ENCODE measurements at places on chromosomes 4 and X. TPM values are rescaled to one million over a fixed set of nuclear protein-coding genes. Genes with fewer than 3 reads are reported as not detected.

Gene ZNF827
- total RNA-seq = 19.1 TPM

Gene NUDT11
- not detected for total RNA-seq

Gene MAGEA10
- total RNA-seq = not detected

Gene UGT2A1
- not detected for total RNA-seq

Gene PCDH10
- not detected for total RNA-seq

Gene TCP11X2
- total RNA-seq = not detected

Gene TBX22
- total RNA-seq = not detected

Gene BEND2
- total RNA-seq = not detected

Gene PAK3
- total RNA-seq = not detected

Gene RHOXF2
- total RNA-seq = 0.12 TPM

Gene ERVMER34-1
- 17.5 TPM for total RNA-seq

GRCh38 chr4:107037199-107037584, 1.1 kb upstream of the DKK2 start:
- DNase-seq = no peak

DNA sequence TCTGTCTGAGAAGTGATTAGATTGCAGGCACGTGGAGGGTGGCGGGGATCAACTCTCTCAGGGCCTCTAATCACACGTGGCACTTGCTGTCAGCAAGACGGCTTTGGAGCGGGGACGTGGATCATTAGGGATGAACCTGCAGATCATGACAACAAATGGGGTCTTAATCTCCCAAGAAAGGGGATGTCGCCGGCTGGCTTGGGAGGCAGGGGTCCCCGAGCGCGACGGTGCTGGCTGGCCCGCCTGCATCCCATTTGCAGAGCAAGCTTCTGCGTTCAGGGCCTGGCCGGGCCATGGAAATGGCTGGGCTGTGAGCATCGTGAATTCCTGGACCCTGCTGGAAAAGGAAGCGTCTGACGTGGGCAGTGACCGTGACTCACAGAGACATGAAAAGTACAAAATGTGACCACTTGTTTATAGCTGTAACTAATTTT, 85.1 kb upstream of the SHOX start:
- no peak for DNase-seq

DNA sequence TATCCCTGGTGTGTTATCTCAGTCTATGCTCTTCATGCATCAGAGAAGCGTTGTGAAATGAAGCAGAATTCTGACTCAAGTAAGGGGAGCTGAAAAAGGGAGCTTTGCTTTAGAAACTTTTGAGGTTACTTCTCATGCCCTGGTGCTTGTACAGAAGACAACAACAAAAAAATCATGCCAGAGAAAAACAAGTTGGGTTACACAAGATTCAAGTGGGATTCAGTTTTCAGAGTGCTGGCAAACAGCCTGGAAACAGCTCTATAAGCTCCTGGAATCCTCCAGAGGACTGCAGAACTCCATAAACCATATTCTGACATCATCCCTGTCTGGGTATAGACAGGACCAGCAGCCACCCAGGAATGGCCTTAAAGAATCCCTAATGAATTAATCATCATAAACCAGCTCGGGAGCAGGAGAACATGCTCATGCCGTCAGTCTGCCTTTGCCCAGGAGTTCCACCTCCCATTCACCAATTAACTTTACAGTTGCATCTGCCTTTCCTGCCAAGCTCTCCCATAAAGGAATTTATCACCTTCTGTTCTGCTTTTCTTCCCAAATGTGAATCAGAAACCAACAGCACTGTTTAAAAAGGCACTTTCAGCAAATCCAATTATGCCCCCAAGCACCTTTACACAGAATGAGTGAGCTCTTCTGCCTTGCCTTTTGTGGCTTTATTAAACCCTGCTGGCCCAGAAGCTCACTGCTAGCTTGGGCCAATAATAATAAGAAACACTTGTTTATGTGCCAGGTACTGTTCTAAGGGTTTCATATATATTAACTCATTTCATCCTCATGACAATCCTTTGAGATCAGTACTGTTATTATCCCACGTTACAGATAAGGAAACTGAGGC, 54.5 kb upstream of the FBXW7 start:
- no peak for DNase-seq

GRCh38 chr4:37873386-37873785, 17.5 kb upstream of the TBC1D1 start:
- no peak for DNase-seq

DNA sequence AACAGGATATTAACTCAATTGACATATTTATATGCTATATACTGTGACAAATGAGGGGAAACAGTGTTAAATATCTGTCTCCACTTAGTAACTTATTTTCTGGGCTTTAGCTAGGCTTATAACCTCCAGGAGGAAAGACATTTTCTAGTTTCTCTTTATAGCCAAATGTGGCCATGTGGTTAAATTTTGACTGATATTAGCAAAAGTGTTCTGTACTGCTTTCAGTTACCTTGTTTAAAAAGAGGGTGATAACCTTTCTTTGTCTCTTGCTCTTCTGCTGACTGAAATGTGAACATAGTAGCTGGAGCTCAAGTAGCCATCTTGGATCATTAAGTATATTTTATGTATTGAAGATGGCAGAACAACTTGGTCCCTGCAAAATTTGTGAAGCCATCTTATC, 253.7 kb downstream of the PDHA2 start:
- no peak for DNase-seq

Data from HCT116 (cell line).